NCI-H1092 (cell line): ENCODE measurements at places on chromosomes 16 and 17.

DNA sequence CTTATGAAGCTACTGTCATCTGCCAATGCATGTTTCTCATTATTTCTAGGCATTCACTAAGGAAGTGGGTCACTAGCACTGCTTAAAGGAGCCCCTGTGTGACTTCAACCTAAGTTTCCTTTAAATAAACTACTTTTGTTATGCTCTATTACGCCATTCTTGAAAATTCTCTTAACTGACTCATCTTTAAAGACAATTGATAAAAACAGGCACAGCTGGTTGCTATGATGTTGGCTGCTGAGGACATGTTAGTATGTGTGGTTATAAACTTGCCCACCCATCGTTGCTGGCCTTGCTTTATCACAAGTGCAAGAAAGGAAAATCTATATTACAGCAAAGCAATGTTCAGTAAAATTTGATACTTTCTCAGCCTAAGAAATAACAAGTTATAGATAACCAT, 75.8 kb upstream of the CNTNAP4 start:
- no peak for DNase-seq

DNA sequence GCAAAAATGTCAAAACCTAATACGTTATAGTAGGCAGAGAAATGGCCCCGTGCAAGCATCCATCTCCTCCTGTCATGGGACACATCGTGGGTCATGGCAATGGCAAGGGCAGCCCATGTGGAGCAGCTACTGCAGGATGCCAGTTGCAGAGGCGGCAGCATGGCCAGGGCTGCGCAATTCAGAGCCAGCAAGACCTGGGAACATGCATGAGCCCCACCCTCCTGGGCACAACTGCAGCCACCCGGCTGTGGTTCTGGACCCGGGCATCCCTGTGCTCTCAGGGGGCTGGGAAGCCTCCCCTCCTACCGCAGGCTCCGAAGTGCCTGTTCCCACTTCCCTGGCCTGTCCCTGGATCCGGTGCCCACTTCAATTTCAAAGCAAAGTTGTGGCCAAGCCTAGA, 203.6 kb downstream of the CPPED1 start:
- DNase-seq: no peak

GRCh38 chr16:2769675-2770056, 7.4 kb downstream of the ELOB start:
- DNase-seq: no peak

GRCh38 chr16:2778630-2778958, 1.5 kb upstream of the ELOB start:
- no peak for DNase-seq

DNA sequence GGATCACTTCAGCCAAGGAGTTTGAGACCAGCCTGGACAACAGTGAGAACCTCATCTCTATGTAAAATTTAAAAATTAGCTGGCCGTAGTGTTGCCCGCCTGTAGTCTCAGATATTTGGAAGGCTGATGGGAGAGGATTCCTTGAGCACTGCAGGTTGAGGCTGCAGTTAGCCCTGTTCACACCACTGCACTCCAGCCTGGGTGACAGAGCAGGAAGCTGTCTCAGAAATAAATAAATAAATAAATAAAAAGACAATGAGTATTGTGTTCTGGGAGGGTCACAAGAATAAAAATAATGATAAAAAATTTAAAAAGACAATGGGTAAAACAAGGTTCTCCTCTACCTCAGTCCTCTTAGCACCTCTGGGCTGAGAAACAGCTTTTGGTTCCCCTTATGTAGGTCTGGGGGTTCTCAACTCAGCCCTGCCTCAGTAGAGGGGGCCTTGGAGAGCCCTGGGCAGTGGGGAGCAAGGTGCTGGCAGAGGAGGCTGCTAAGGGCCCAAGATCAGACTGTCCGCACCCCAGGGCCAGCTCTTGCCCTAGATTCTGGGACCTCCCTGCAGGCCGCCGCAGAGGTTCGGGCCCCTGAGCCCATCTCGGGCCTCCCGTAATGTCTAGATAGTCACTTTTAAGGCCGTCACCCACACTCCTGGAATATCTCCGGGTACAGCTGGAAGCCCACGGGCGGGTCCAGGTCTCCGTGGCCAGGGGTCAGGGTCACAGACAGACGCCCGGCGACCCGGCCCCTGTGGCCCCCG, 3.4 kb downstream of the ZNF764 start:
- DNase-seq: no peak

- no peak for DNase-seq
These were observed 4.7 kb downstream of the ITGAE start for GRCh38 chr17:3796110-3796821.

DNA sequence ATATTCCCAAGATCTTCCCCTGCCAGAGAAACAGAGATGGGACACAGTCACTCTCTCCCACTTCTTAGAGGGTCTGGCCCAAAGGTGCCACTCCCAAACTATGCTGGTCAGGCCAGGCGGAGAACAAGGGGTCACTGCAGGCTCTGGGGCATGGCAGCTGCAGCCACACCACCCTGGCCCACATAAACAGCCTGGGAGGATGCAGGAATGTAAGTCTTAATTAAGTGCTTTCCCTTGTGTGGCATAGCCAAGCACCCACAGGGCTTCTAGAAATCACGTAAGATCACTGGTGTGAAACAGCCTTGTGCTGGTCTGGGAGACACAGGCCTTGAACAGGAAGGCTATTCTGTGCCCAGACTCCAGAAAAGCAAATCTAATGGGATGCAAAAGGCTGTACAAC, 31.5 kb downstream of the ABCC12 start:
- DNase-seq: no peak

DNA sequence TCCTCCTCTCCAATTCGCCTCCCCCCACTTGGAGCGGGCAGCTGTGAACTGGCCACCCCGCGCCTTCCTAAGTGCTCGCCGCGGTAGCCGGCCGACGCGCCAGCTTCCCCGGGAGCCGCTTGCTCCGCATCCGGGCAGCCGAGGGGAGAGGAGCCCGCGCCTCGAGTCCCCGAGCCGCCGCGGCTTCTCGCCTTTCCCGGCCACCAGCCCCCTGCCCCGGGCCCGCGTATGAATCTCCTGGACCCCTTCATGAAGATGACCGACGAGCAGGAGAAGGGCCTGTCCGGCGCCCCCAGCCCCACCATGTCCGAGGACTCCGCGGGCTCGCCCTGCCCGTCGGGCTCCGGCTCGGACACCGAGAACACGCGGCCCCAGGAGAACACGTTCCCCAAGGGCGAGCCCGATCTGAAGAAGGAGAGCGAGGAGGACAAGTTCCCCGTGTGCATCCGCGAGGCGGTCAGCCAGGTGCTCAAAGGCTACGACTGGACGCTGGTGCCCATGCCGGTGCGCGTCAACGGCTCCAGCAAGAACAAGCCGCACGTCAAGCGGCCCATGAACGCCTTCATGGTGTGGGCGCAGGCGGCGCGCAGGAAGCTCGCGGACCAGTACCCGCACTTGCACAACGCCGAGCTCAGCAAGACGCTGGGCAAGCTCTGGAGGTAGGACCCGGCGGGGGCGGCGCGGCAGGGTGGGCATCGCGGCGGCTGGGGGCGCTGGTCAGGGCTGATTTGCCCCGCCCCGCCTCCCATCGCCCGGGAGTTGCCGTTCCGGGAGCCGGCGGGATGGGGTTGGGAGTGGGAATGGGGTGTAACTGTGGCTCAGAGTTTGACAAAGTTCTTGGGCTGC, 567 bp downstream of the SOX9 start:
- peak; percentile 22 for DNase-seq

- no peak for DNase-seq
These were observed 11.0 kb upstream of the CLUH start for GRCh38 chr17:2722611-2723010.

- no peak for DNase-seq
These were observed 957.8 kb upstream of the RBFOX1 start for GRCh38 chr16:6374821-6375220.

DNA sequence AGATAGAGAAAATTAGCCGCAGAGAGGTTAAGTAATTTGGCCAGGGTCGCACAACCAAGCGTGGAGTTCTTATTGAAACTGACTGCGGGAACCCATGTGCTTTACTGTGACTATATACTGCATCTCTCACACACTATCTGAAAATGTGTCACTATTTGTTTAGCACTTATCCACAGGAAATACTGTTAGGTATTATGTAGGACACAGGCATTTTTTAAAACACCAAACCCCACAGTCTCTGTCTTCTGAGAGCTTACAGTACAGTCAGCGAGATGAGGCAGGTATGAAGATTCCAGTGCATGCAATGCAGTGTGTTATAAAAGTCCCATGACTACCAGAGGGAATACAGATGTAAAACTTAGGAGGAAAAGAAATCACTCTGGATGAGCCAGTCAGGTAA, 11.3 kb downstream of the RBL2 start:
- DNase-seq: no peak

DNA sequence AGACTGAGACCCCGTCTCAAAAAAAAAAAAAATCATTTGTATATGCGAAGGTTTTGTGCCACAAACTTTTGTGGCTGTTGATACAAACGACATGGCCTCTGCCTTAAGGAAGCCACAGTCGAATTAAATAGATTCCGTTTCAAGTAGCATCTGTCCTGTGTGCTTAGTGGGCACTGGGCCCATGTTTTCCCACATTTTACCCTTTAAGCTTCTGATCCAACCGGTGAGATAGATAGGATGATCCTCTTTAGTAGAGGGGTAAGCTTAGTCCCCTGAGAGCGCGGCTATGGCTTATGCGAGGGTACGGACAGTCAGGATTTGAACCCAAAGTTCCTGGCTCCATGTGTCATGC, 776 bp upstream of the TMEM219 start:
- DNase-seq: no peak

- no peak for DNase-seq
These were observed 19.9 kb upstream of the SLC16A5 start for GRCh38 chr17:75067856-75068255.

DNA sequence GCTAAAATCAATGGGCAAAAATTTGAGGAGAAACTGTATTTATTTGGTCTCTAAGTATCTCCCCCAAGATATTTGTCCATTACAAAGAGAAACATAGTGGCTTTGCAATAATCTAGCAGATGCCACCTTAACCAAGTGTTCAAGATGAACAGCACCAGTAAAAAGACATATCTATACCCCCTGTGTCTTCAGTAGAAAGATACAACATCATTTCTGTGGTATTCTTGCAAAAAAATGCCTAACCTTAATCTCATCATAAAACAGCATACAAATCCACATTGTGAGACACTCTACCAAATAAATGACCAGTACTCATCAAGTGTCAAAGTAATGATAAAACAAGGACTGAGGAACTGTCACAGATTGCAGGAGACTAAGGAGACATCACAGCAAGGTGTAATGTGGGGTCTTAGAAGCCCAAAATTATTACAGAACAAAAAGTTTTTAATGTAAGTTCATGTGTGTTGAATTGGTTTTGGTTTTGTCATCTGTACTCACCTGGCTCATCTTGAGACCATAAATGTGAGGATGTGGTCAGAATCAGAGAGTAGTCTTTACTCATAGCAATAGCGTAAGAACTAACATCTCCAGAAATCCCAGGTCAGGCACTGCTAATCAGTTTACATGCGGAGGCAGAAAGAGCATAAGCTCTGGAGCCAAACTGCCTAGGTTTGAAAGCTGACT, 77.2 kb downstream of the AATF start:
- DNase-seq: no peak

- no peak for DNase-seq
These were observed 9.2 kb upstream of the TSPOAP1 start for GRCh38 chr17:58337600-58338453.

DNA sequence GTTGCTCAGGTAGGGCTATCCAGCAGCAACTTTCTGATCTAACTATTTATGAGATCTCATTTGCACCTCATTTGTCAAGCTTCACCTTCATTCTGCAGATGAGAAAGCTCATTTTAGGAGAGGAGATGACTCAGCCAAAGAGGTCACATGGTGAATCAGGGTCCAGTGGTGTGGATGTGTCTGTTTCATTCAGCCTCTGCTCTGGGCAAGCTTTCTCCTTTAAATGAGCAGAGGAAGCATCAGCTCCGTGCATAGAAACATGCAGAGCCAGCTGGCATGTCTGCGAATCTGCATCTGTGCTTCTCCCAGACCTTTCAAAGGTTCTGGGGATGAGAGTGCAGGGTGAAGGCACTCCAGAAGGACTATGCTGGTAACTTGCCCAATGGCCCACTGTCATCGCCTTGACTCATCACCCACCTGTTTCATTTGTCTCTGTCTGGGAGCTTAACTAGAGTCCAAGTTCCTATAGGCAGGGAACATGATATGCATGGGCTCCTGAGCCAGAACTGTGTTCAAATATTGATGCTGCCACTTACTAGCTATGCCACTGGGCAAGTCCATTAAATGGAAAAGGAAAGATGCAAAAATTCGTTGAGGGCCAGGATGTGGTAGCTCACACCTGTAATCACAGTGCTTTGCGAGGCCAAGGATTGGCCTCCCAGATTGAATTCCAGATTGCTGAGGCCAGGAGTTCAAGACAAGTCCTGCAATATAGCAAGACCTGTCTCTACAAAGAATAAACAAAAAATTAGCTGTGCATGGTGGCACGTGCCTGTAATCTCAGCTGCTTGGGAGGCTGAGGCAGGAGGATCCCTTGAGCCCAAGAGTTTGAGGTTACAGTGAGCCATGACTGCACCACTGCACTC, 67.1 kb upstream of the NLK start:
- no peak for DNase-seq

DNA sequence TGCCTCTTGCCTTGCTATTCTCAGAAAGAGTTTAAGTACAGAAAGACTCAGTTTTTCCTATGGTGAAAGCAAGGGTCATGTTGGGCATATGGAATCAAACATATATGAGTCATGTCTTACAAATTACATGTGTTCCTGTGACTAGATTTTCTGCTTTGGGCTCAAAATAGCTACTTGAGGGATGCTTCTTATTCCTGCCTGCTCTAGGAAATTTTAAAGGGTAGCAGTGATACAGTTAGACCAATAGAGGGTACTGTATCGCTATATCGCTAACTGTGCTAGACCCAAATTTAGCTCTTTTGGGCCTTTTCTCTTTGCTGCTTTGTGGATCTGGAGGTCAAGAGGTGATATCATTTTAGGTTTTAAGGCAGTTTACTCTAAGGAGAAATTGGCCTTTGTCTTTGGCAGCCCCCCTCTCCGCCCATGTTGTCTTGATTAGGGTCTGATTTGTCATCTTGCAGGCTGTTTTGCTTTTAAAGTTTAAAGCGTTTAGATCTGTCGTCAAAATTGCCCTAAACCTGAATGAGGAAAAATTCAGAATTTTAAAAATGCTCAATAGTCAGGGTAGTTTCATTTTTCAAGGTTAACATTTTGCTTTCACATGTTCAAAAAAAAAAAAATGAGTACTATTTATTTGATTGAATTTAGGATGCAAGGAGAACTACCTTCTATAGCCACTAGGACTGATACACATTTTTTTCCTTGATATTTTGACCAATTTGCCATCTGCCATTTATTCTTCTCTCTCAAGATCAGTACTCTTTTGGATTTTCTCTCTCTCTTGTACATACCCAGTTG, 8.8 kb downstream of the NFATC3 start:
- no peak for DNase-seq

GRCh38 chr17:77995146-77995852, 36.8 kb downstream of the TNRC6C start:
- DNase-seq: no peak

GRCh38 chr17:10208604-10209193, 10.3 kb upstream of the GAS7 start:
- no peak for DNase-seq

GRCh38 chr17:58086953-58087352, 3.7 kb downstream of the DYNLL2 start:
- no peak for DNase-seq
